Pancreas (tissue), 10 donors: ENCODE measurements at places on chromosomes 1 and 21.

GRCh38 chr1:45971335-45971734, 161.1 kb downstream of the PIK3R3 start:
- DNase-seq, result no peak

- no peak for DNase-seq
These were observed 816.9 kb downstream of the PLA2G4A start for GRCh38 chr1:187645651-187646050.

DNA sequence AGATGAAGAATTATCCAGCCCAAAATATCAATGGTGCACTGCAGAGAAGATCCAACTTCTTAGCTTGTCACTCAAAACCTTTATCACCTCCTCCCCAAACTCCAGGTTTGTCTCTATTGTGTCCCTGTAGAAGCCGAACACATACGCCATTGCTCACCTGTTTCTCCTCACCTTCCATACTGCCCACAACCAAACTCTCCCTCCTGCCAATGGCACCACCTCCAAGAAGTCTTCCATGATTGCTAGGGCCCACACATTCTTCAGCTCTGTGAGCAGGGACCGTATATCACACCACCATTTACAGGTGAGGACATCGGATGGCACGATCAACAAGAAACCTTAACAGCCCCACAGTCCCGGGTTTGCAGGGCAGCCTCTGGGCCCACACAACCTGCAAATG, 2.2 kb downstream of the LAPTM5 start:
- no peak for DNase-seq

DNA sequence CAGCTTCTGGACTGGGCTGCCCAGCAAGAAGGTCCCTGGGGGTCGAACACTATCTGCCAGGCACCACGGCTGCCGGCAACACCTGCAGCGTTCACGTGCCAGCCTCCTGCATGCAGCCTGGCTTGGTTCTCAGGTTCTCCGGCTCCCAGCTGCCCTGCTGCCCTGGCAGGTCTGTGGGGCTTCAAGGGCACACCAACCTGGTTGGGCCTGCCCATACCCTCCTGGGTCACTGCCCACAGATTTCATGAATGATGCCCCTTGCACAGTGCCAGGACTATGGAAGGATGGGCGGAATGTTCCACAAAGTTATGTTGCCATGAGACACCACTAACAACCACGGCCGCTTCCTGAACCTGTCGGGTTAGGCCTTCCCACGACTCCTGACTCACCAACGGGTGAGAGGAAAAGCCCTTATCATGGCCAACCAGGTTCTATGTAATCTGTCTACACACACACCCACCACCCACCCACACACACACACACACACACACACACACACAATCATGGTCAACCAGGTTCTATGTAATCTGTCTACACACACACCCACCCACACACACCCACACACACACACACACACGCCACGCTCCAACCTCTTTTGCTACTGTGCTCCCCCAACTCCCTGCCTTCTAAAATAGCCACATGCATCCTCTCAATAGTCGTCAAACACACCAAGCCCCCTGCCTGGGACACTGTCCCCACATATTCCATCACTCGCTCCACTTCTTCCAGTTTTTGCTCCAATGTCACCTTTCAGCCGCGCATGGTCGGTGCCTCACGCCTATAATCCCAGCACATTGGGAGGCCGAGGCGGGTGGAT, 32.2 kb downstream of the HSPG2 start:
- DNase-seq, result peak; percentile 88

- DNase-seq, result no peak
These were observed 15.7 kb upstream of the DMRTA2 start for GRCh38 chr1:50438945-50439344.

DNA sequence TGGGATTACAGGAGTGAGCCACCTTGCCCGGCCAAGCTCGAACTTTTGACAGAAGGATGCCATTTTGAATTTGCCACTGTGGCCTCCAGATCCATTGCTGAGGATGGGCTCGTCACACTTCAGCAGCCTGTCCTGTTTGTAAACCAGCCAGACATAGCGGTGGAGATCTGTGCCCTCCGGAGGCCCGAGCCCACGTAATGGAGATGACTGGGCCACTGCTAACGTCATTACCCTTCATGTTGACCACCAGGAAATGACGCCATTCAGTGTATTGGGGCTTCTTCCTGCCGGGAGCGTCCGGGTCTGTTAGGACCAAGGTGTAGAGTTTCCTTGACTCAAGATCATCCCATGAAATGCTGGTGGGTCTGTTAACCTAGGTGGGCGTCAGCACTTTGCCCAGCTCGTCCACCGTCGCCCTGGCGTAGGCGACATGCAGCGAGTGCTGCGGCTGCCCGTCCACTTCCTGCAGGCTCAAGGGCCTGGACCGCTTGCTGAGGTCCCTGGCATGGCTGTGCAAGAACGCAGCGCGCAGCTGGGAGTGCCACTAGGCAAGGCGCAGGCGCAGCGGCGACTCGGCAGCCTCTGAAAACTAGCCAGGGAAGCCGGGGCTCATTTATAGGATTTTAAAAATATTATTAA, 40.8 kb downstream of the PTPRC start:
- peak; percentile 56 for DNase-seq

DNA sequence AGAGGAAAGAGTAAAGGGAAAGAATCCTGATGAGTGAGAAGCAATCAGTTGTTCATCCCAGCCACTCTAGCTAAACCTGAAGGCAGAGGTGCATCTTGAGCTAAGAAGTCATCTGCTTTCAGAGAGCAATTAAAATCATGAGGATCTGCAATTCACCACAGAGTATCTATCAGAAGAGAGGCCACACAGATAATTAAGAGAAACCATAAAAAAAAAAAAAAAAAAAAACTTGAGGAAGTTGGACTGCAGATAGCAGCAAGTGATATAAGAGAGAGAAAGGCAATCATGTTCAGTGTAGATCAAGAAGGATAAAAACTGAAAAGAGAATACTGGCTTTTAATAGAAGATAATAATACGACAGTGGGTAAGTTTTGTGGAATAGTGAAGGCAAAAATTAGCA, 17.7 kb downstream of the FOXJ3 start:
- DNase-seq, result no peak

- DNase-seq, result peak; percentile 59
These were observed at the start of gene RHBDL2 for GRCh38 chr1:38941527-38942019. Gene RHBDL2, minus strand, starts transcription at chr1:38941830. Its CDS starts 22,618 bp downstream, at chr1:38919212.

DNA sequence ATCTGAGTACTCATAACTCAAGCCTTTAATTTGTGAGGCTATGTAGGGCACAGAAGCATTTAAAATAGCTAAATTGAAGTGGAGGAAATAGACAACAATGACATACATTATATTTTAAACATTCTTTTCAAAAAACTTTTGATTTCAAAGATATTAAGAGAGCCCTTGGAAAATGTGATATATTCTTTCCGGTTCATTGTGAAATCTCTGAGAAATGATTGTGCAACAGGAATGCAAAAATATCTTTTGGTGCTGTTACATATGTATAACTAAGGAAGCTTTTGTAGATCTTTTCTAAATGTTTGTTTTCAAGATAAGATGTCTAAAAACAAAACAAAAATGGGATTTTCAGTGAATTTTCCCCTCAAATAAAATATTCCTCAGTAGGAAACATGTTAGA, 185.2 kb downstream of the LEPR start:
- DNase-seq, result no peak

GRCh38 chr21:45516071-45516670, 26.1 kb downstream of the SLC19A1 start:
- DNase-seq, result no peak

DNA sequence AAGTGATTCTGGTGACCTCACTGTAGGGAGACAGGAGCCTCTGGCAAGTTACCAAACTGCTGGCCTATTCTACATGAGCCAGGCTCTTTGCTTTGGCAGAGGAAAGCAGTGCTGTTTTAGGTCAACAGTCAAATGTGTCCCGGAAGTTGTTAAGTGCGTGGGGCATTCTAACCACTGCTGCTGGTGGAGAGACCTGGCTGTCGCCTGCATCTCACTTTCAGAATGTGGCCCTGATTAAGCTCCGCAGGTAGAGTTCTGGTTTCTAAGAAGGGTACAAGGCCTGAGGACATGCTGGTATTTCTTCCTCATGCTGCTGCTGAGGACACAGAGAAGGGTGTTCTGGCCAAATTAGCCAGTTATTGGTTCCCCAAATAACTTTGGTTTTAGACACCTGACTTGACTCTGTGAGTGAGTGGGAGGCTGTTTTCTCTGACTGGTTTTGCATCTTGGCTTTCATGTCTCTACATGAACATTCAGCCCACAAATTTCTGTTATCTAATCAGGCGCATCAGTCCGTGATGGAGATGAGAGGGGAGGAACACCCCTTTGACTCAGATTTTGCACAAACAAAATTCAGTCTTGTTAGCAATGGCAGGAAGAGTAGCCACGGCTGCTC, 120.8 kb downstream of the LMO4 start:
- peak; percentile 66 for DNase-seq

DNA sequence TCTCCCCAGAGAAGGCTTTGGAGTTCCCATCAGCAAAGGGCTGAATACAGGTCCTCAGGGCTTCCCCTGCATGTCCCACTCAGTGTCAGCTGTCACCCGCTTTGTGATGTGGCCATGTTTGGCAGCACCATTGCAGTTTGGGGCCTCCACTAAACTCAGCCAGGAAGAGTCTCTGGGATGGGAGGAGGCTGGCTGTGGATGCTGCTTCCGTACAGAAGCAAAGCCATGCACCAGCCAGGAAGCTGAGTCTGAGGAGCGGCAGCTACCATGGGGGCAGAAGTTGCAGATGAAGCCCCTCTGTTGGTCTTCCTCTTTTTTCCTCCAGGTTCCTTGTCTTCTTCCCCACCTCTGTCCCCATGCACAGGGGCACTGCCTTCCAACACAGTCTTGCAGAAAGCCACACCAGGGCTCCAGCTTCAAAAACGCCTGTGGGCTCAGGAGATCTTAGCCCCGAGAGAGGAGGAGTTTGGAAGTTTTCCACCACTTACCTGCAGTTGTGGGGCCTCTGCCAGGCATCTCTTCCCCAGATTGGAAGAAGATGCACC, 416.8 kb downstream of the NPHP4 start:
- DNase-seq, result no peak

DNA sequence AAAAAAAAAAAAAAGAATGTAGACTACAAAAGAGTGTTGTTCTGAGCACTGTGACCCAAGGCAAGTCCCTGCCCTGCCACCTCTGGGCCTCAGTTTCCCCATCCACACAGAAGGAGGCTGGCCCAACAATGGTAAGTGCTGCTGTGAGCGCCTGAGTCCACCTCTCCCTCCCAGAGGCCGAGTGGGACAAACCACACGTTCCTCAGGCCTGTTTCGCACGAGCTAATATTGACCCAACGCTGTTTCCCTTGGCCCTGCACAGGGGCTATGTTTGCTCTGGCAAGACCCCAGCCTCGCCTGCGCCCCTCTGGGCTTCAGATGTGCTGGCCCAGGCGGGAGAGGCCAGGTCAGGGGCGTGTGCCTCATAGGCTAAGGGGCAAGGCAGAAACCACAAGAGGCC, 12.6 kb upstream of the LAPTM5 start:
- no peak for DNase-seq

DNA sequence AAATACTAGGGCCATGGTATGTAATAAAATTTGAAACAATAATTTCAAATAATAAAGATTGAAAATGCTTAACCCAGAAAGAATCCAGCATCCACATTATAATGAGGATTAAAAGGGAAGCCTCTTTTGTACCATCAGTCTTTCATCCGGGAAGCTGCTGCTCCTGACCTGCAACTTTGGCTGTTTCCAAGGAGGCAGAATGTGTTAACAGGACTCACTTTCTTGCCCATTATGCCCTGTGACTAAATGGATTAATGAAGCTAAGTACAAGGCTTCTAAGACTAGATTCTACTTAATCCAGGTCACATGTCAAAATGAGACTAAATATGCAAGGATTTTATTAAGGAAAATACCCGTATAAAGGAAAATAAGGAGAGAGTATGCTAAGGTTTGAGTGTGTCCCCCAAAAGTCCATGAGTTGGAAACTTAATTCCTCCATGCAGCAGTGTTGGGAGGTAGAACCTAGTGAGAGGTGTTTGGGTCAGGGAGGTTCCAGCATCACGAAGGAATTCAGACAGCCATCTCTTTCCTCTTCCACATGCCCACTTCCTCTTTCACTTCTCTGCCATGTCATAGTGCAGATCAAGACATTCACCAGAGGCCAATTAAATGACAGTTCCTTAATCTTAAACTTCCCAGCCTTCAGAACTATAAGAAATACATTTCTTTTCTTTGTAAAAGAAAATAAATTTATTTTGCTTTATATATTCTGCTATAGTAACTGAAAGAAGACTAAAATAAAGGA, 27.7 kb downstream of the FMO2 start:
- DNase-seq, result no peak

DNA sequence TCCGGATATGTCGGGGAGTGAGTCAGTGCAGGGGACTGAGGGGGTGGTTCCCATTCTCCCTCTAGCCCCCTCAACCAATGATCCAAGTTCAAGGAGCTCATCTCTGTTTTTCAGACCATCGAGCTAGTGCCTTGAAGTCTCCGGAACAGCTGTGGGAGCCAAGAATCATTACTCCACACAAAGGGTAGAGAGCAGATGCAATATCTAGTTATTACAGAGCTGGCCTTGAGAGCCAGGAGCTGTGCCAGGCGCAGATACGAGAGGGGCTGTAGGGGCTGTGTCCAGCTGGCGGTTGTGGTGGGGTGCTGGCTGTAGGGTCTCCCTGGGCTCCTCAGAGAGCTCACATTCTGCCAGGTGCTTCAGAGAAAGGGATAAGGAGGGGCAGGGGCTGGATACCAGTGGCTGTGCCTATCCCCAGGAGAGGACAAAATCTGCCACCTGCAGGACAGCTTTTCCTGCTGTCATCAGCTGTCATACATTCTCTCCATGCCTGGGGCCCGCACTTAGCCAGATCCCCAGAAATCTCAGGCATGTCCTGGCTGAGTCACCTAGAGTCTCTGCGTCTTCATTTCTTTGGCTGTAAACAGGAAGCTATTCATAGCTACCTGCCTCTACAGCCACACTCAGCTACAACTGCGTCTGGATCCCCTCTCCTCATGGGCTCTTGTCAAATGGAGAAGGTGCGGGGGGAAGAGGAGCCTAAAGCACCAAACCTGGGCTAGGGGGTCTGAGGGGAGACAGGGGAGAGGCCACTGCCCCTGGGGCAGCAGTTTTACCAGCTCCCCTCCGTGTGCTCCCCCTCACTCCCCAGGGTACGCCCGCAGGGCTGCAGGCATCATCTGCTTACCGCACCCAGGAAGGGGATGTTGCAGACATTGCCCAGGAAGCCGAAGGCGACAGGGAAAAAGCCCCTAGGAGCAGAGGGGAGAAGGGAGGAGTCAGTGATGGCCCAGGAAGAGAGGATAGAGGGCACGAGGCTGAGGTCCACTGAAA, 2.4 kb upstream of the KISS1 start:
- no peak for DNase-seq

GRCh38 chr1:116740296-116740695, 13.9 kb upstream of the CD2 start:
- DNase-seq, result no peak

GRCh38 chr1:6811583-6811982, 26.3 kb downstream of the CAMTA1 start:
- DNase-seq, result no peak

DNA sequence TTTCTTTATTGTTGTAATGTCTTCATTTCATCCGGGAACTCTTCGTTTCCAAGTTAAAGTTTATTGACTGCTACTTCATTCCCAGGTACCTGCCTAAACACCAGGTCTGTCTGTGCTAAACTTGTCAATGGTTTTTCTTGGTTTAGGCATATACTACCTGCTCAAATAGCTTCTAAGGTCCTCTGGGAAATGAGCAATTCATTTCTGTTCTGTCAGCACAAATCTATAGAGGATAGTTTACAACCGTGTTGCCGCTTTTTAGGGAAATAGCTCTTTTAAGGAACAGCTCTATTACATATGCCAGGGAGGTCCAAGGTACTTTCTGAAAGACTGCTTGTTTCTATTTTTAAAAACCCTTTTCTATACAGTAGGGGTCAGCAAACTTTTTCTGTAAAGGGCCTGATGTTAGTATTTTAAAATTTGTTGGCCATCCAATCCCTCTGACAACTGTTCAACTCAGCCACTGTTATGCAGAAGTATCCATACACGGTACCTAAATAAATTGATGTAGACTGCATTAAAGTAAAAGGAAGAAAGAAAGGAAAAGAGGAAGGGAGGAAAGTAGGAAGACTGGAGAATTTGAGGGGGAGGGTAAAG, 222.7 kb upstream of the PTBP2 start:
- DNase-seq, result no peak
